ENCODE measurements at places on chromosomes 12 and 14.

GRCh38 chr12:78275886-78276285, 445.2 kb downstream of the NAV3 start:
- DNase-seq = no peak

- no peak for DNase-seq
Observed at GRCh38 chr12:95736631-95737030, 53.9 kb downstream of the NTN4 start.

GRCh38 chr12:109943811-109944210, 43.7 kb downstream of the TCHP start:
- no peak for DNase-seq

DNA sequence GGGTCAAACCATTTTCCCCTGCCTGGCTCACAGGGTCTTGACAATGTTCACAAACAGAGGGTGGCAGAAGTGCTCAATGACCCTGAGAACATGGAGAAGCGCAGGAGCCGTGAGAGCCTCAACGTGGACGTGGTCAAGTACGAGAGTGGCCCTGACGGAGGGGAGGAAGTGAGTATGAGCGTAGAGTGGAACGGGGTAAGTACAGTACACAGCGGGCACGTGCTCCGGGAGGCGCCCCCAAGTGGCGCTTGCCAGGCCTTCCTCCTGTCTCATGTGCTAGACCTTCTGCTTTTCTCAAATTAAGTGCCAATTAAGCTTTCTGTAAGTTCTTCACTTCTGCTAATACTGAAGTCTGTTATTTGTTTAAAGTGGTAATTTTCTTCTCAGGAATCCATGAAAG, 35.9 kb downstream of the XRCC3 start:
- peak; percentile 32 for DNase-seq

- DNase-seq = no peak
Observed at GRCh38 chr12:124554429-124555029, 12.9 kb downstream of the NCOR2 start.

Measured in activated CD4-positive, alpha-beta T cell treated with anti-CD3 and anti-CD28 coated beads, Interleukin-2, amount 50 U/mL, for 1 hour (primary cell).